ENCODE measurements at places on chromosomes 4 and X. TPM values are rescaled to one million over a fixed set of nuclear protein-coding genes. Genes with fewer than 3 reads are reported as not detected.

GRCh38 chr4:13678186-13678924 lies 50.8 kb upstream of the BOD1L1 start:
- no peak for DNase-seq

The CLCN4 gene
- 0.35 TPM for total RNA-seq

The KLHL2 gene
- 13.8 TPM for total RNA-seq

- DNase-seq, result no peak
Observed at GRCh38 chr4:77617203-77617602, 11.6 kb downstream of the CXCL13 start.

The ODAPH gene
- total RNA-seq, result not detected

- no peak for DNase-seq
Observed at GRCh38 chr4:13471400-13471799, 12.7 kb downstream of the RAB28 start.

Measured in activated T-cell treated with anti-CD3 and anti-CD28 coated beads, Interleukin-2, amount 50 U/mL, for 4 hours (primary cell).